ENCODE measurements at places on chromosomes 16 and 17.

DNA sequence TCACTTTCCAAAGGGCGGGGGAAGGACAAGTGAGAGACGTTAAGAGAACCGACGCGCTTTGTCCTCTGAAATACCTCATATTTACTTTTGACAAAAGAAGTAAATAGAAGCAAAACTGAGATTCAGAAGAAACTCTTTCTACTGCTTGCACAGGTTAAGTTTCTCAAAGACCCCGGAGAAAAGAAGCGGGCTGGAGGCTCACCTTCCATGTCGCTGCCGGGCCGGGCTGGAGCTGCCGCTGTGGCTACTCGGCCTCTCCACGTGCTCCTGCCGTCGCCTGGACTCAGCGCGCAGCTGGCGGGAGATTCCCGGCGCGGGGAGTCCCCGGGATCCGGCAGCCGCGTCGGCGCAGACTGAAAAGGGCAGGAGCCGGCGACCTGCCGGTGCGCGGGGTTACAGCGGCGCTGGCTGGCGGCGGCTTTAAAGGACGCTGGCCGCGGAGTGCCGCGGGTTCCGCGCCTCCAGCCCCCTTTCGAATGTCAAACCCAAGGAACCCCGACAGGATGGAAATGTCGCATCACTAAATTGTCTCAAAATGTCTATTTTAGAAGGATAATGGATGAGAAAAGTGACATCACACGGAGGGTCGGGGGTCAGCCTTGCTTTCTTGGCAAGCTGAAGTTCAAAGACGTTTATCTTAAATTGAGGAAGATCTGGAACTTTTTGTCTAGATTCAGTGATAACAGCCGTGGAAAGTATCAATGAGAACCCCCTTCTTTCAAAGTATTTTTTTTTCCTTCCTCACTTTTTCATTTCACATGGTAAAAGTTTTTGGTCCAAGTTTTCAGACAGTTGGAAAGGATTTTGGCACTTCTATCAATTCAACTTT is at the start of gene IKZF3:
IKZF3 (minus strand) TSS at position 395 of the 829 bp plus-strand sequence; CDS start at position 209, 186 bp downstream.
- peak; percentile 57 for DNase-seq

DNA sequence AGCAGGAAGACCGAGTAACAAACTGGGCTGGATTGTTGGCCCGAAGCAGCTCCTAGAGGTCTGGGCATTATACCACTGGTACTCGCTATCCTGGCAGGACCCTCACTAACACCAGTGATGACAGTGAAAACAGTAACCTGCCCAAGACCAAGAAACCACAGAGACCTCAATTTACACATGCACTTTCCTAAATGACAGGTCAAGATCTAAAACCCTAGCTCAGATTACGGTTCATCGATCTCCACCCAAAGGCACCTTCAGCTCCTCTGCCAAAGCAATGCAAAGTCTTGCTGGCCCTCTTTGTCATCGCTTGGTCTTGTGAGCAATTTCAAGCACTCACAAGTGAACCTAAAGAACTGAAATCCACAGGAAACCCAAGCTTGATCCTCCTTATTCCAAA is 1.5 kb downstream of the PIP4K2B start:
- no peak for DNase-seq

- DNase-seq = no peak
Measured at GRCh38 chr16:82886146-82886545, 259.4 kb downstream of the CDH13 start.

GRCh38 chr16:83579027-83579426 is 228.8 kb upstream of the HSBP1 start:
- DNase-seq = no peak

GRCh38 chr16:66399031-66399430 is 28.1 kb upstream of the BEAN1 start:
- DNase-seq = no peak

GRCh38 chr16:19681637-19682036 is 36.4 kb downstream of the KNOP1 start:
- no peak for DNase-seq

- DNase-seq = no peak
Measured at GRCh38 chr17:65018610-65019316, 37.8 kb downstream of the GNA13 start.
